ENCODE measurements at places on chromosomes 5 and 9. TPM values are rescaled to one million over a fixed set of nuclear protein-coding genes. Genes with fewer than 3 reads are reported as not detected.

The SLC22A4 gene
- polyA plus RNA-seq: 0.76 TPM

GRCh38 chr5:132561601-132562000 lies 4.8 kb downstream of the RAD50 start:
- no peak for DNase-seq

The ADRA1B gene
- 3.4 TPM for polyA plus RNA-seq

GRCh38 chr9:36163049-36163785 lies 6.0 kb upstream of the CCIN start:
- DNase-seq: peak; percentile 75

DNA sequence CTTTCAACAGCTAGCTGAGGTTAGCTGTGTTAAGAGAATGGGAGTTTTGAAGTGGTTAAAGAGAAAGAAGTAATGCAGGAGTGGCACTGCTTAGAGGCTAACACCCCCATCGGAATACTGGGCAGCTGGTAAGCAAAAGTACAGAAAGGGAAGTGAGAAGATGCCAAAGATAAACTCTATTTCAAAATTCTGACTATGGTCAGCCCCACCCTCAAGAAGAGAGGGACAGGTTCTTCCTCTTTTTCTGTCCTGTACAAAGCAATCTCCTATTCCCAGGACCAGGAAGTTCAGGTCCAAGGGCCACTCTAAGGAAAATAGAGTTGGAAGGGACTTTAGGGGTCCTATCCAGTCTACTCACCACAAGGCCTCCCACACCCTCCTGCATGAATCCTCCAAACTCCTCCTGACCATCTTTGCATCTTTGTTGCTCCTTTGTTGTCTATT lies 45.9 kb upstream of the JAK2 start:
- no peak for DNase-seq

DNA sequence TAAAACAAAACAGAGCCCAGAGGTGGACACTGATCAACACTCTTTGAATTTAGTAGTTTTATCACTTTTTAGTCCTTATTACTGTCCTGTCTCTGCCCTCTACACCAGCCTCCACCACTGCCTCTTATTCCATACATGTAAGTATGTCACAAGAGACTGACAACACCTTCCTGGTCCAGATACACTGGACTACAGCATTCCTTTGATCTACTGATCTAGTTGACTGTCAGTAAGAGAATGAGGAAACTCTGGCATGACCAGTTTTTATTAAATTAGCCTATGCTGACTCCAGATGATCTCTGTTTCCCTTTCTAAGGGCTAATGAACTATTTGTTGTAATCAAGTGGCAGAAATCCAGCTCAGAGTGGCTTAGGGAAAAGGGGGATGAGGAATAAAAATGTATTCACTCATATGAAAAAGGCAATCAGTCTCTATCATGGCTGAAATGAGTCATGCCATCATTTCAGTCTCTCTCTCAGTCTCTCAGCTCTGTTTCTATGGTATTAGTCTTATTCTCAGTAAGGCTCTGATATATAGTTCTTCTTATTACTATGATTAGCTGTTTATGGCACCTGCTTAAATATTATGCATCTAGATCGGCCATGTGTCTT lies 5.5 kb downstream of the ARHGEF37 start:
- no peak for DNase-seq

GRCh38 chr9:131111854-131112311 lies 13.5 kb upstream of the NUP214 start:
- peak; percentile 86 for DNase-seq

All from brain (organoid and tissue), 16 donors.